ENCODE measurements at places on chromosomes 5 and 9. TPM values are rescaled to one million over a fixed set of nuclear protein-coding genes. Genes with fewer than 3 reads are reported as not detected.

The KCNV2 gene
- total RNA-seq, result not detected

The MOB3B gene
- total RNA-seq, result 13.3 TPM

The CCDC183 gene
- 3.1 TPM for total RNA-seq

The TAF1L gene
- not detected for total RNA-seq

The CERT1 gene
- total RNA-seq, result 50.7 TPM

The PRUNE2 gene
- total RNA-seq, result 10.9 TPM

The ZBED3 gene
- total RNA-seq, result 11.3 TPM

The GHR gene
- 21.6 TPM for total RNA-seq

The DNAJB5 gene
- total RNA-seq, result 8.5 TPM

The GRIN3A gene
- 2.5 TPM for total RNA-seq

The PFN3 gene
- not detected for total RNA-seq

Data from metanephros (tissue), 2 donors.